Suppressor macrophage (primary cell): ENCODE measurements at places on chromosomes 7 and 10.

DNA sequence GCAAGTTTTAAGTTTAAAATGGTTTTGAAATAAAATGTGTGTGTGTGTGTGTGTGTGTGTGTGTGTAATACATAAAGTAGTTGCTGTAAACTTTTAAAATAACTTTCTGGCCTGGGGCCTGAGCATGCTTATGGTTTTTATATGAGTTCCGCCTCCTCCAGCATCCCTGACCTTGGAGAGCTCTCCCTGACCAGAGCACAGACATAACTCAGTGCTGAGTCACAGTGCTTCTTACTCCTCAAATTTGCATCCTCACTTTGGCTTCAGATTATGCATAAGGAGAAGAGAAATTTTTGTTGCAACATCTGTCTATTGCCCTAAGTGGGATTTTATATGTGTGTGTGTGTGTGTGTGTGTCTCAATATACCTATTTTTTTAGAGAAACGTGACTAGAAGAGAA is 200.8 kb downstream of the ELMO1 start:
- DNase-seq: peak; percentile 70

- no peak for DNase-seq
Measured at GRCh38 chr7:146654048-146654447, 537.4 kb downstream of the CNTNAP2 start.

DNA sequence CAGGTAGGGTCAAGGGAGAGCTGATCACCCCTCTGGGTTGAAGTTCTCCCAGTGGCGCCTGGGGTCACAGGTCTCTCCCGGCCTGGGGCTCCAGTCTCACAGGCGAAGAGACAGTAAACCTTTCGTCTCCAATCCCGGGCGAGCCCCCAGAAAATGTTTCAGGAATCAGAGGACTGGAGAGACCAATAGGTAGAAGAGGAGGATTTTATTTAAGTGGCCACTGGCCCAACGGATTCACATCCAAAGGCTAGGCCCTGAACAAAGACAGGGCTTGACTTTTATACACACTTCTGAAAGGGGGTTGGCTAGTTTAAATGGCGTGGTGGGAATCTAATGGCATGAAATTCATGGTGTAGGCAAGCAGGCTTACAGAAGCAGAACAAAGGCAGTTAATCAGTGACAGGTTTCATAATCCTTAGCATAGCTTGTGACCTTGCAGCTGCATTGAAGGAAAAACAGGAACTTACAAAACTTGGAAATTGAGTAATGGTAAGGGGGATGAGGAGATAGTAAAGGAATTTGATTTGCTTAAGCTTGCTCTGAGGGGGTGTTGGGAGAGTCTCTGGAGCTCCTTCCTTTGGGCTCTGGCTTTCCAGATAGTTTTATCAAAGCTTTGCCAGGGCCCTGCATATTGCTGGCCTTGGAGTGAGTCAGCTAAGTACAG is 105.5 kb downstream of the TRIM24 start:
- peak; percentile 81 for DNase-seq

DNA sequence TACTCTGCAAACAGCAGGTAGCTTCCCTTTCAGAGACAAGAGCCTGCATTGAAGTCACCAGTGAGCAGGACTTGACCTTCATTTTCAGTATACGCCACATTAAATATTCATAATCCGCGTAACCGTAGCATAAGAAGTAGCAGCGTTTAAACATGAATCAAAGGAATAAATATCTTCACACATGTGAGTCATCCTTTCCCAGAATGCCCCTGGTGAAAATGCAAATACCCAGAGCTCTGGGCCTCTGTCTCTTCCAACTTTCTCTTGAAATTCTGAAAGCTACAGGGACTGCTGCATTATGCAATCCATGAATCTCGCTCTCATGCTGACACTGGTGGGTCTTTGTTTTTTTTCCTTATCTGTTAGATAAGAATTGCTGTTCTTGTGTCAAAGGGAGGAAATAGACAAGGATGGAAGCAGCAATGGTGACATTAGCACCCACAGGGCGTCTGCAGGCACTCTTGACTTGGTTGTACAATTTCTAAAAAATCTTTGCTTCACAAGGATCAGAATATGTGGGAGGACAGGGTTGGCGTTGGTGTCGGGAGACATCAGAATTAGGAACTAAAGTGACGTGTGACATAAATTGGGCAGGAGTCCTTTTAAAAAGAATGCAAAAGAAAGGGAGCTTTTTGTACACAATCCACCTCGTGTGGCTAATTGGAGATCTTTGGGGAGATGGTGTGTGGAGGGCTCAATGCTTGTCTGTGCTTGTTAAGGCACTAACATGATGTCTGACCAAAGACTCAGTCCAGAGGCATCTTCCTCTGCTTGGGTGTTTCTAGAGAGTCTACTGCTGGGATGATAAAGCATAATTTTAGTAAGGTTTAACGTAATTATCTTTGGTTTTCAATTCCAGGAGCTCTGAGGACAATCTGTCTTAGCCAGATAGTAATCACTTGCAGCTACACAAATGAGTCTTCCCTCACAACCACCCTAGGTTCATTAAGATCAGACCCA is 390.3 kb downstream of the KCNMA1 start:
- DNase-seq: peak; percentile 14

DNA sequence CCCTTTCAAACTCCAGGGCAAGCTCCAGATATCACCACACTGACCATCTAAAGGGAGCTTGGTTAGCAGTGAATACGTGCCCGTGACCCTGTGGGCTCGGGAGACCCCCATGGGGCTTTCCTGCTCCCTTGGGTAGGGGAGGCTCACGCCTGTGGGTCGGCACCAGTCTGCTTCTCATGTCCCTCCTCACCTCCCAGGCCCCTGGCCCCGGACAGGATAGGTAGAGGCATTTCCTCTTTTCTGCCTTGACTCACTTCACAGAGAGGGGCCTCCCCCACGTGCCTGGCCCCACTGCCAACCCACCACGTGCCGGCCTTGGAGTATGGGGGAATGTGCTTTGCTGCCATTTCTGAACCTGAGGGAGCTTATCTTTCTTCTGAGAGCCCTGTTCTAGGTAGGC is 131.3 kb upstream of the FAM20C start:
- DNase-seq: peak; percentile 10

DNA sequence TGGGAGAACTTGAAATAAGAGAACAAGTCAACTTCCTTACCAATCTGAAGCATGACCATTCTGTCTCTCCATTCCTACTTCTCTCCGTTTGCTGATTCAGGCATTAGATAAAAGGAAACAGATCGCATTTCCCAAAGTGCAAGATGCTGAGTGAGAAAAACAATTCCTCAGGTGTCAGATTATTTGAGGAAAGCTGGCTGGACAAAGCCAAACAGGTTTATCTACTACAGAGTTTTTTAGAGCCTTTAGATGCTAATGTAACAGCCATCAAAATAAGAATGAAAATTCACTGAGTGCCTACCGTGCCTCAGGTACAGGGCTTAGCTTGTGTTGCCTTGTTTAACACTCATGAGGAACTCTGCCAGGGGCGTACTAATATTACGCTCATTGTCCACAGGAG is 135.9 kb upstream of the MBL2 start:
- DNase-seq: no peak

GRCh38 chr7:95334447-95334846 is 10.1 kb upstream of the PON1 start:
- no peak for DNase-seq

DNA sequence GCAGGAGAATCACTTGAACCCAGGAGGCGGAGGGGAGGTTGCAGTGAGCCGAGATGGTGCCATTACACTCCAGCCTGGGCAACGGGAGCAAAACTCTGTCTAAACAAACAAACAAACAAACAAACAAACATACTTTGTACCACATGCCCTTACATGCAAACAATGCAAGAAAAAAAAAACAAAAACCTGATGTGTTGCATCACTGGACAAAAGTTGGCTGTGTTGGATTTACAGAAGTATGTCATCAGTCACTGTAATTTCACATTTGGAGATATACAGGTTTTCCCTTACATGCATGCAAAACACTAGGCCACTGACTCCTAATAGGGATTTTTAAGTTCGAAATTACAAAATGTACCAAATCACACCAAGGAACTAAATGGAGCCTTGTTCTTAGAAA is 138.5 kb downstream of the SRPK2 start:
- no peak for DNase-seq

DNA sequence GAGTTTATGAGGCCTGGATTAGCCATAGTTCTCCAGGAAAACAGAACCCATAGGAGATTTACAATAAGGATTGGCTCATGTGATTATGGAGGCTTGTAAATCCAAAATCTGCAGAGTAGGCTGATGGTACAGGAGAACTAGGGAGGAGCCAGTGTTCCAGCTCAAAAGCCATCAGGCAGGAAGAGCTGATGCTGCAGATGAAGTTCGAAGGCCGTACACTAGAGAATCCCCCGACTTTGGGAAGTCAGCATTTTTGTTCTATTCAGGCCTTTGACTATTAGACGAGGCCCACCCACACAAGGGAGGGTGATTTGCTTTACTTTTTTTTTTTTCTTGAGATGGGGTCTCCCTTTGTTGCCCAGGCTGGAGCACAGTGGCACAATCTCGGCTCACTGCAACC is 37.6 kb downstream of the KIN start:
- no peak for DNase-seq

DNA sequence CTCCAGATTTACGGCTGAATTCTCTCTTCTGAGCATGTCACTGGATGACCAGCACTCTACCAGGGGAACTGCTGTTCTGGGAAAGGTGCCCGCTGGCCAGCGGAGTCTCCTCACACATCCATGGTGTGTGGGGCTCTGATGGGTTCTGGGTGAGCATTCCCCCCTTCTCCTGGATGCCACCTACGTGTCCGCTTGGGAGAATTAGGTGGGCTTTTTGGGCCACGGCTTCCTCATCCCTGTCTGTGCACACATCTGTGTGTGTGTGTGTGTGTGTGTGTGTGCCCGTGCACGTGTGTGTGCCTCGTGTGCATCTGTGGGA is 163.0 kb downstream of the DNAJB6 start:
- DNase-seq: no peak

DNA sequence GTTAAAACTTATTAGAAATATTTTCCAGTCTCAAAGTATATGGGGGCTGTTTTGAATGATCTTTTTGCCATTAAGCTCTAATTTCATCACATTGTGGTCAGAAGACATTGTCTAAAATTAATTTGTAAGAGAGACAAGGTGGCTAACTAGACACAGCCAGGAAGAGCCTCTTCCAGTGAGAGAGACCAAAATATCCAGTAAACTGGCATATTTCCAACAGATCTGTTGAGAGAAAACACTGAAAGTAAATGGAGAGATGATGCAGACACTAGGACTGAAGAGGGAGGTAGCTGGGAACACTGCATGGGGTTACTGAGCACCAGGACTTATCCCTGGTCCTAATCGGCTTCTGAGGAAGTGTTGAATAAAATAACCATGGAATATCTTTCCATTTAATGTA is 101.5 kb upstream of the TAS2R16 start:
- no peak for DNase-seq

- DNase-seq: no peak
Measured at GRCh38 chr10:3887404-3887803, 102.4 kb upstream of the KLF6 start.

- no peak for DNase-seq
Measured at GRCh38 chr10:126895214-126895781, 9.9 kb upstream of the DOCK1 start.

DNA sequence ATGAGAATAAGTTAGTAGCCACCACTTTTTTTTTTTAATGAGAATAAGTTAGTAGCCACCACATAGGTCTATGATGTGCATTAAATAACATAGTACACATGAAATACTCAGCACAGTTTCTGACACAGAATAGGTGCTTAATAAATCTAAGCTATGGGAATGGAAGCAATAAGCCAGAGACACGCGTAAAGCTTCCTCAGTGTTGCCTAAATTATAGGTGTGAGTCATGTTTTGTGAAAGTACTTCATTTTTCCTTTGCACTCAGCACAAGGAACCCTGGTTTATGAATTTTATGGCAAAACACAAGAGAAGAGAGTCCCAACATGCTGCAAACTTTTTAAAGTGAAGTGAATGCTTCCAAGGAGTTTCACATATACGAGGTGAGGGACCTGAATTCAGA is 267.4 kb downstream of the RNLS start:
- peak; percentile 58 for DNase-seq

- DNase-seq: no peak
Measured at GRCh38 chr10:48946891-48947500, 7.4 kb upstream of the LRRC18 start.
